MM.1S (cell line): ENCODE measurements at places on chromosomes 11 and 22.
A peak's percentile ranks its signal among the peaks of the same experiment; 100 is the strongest.

GRCh38 chr22:22896601-22897000 lies 9.0 kb downstream of the IGLL5 start:
- DNase-seq = no peak

DNA sequence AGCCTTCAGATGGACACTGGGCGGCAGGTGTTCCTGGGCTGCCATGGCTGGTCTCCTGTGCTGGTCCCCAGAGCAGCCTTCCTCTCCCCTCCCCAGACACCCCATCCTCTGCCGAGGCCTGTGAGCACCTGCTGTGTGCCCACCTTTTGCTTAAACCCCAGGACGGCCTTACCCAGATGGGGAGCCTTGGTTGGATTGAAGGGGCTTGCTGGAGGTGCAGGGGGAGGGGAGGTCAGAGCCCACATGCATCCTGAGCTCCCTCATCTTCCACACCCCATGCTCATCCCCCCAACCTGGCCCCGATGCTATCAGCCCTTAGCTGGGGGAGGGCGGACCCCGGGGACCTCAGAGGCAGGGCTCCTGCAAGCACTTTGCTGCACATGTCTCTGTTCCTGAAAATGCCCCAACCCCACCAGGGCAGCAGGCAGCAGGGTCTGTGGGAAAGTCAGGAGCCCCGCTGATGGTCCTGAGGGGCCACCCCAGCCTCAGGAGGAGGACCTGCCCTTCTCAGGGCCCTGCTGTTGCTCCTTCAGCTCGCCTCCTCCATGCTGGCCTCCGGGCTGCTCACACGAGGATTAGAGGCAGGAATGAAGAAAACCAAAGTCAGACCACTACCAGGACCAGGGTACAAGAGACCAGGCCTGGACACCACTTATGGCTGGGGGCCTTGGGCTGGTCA lies 41.6 kb upstream of the CCDC188 start:
- DNase-seq = no peak

- DNase-seq = no peak
Observed at GRCh38 chr11:69195824-69196782, 40.4 kb downstream of the SMIM38 start.

DNA sequence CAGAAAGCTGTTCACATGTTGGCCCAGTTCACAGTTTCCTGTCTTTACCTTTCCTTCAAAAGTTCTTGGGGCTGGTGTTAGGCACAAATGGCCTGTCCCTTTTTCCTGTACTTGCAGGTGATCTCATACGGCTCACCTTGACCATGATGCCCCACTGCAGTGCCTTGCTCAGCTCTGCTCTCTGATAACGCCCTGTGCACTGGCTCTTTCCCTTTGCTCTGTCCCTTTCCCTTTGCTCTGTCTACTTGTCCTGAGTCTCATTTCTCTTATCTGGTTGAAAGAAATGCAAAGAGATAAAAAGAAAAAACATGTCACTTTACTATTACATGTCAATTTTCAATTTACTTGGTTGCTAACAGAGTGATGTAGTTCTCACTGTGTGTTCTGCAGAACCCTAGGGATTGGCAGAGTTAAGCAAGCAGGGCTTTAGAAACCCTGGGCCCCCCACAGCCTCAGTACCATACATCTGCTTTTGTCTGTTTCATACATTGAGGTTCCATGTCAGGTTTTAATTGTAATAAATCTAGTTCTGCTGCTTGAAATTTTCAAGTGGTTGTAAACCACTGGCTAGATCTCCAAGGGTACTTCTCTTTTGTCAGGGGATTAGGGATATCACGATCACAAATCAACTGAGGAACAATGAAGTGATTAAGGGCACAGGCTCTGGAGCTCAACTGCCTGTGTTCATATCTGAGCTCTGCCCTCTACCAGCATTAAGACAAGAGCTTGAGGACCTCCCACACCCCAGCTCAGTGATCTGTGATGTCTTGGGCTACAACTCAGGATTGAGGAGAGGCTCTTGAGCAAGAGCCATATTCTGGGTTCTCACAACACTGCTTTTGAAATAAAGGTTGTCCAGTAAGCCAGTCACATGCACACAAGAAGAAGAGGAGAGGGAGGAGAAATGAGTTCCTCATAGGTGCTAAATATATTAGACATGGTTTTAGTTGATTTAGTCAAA lies 16.3 kb upstream of the SORL1 start:
- no peak for DNase-seq

DNA sequence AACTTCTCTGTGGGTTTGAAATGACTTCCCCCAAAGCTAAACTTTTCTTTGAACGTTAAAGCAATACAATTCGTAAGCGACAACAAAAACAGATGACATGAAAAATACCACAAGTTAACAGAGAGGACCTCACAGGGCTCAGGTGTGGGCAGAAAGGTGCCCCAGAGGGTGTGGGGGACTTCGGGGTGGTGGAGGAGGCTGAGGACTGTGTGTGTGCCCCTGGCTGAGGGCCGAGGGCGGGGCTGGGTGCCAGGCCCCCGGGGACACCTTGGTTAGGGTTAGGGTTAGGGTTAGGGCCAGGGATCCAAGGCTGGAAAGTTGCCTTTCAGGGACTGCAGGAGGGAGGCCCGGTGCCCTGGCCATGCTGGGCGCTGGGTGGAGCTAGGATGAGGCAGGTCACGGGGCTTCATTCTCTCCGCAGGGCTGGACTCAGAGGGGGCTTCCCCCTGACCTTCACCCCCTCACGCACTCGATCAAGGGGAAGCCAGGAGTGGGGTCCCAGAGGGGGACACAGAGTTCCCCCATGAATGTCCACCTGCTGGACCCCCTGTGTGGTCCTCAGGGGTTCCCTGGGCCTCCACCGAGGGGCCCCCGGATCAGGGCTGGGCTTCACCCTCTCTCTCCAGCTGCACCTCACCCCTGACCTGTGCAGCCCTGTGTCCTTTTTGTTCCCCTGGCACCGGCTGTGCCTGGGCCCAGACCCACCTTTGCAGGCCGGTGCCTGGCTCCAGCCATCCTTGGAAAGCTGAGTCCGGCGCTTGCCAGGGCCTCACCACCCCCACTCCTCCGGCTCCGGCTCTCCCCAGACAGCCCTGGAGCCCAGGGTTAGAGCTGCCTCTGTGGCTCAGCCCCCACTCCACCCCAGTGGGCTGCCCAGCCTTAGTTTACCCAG lies 7.0 kb downstream of the TNNI2 start:
- DNase-seq = no peak

DNA sequence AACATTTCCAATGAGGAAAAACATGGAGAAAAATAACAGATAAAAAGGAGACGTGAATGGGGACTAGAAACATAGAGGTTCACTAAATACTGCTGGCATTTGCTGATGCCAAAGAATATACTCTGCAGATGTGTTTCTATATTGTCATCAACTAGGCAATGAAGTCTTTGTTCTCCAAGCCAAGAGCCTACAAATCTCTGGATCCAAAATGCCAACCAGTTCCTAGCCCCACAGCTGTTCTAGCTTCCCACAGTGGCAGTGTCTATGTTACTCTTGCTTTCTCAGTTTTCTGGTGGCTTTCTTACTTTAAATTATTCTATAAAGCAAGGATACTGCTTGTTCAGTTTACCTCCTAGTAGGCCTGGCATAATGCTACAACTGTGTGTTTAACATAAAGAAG lies 977.9 kb upstream of the CCDC90B start:
- DNase-seq = no peak

GRCh38 chr22:24950272-24950902 lies 2.1 kb upstream of the KIAA1671 start:
- DNase-seq = no peak

GRCh38 chr22:30046716-30047363 lies 33.4 kb upstream of the HORMAD2 start:
- no peak for DNase-seq

DNA sequence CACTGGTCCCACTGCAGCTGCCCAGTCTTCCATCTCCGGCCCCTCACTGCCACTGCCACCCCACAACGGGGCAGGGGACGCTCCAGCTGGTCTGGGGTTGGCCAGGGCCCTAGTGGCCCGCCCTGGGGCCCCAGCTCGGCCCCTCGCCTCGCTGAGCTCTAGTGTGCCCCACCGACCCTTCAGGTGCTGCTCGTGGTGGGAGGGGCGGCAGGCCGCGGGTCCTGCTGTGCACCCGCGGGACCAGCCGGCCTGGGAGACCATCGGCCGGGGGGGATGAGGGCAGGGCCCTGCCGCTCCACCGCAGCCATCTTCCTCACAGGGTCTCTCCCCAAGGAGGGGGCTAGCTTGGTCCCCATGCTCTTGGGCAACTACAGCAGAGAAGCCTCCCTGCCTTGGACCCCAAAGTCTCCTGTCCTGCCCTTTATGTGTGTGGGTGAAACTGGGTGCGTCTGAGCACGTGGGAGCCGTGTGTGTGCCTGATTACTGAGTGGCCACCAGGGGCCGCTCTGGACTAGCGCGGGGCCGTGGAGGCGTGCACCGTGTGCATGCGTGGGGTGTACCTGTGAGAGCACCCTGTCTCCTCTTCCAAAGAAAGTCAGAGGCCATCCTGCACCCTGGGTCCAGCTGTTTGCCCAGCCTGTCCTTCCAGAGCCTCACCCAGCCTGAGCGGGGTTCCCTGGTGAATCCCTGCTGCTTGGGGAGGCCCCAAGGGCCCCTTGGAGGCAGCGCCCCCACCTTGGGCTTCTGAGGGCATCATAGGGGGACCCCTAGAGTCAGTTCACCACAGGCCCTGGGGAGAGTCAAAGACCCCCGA lies 6.0 kb upstream of the ACR start:
- DNase-seq = peak; percentile 68

- peak; percentile 84 for DNase-seq
Observed at GRCh38 chr11:34358728-34359547, 1.1 kb upstream of the ABTB2 start.

- no peak for DNase-seq
Observed at GRCh38 chr22:30000566-30000965, 79.7 kb upstream of the HORMAD2 start.

DNA sequence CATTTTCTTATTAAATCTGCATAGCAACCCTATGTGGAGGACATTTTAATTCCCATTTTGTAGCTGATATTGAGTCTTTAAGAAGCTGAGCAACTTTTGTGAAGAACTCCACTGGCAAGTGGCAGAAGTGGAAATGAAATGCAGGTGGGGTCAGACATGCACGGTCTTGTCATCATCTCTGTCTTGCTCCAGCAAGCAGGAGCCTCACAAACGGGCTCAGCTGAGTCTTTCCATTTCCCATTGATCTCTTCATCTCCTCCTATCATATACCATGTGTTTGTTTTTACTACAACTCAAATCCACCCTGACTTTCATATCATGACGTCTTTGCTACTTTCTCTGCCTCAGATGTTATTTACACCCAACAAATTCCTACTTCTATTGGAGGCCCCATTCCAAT lies 97.9 kb upstream of the TENM4 start:
- DNase-seq = no peak

DNA sequence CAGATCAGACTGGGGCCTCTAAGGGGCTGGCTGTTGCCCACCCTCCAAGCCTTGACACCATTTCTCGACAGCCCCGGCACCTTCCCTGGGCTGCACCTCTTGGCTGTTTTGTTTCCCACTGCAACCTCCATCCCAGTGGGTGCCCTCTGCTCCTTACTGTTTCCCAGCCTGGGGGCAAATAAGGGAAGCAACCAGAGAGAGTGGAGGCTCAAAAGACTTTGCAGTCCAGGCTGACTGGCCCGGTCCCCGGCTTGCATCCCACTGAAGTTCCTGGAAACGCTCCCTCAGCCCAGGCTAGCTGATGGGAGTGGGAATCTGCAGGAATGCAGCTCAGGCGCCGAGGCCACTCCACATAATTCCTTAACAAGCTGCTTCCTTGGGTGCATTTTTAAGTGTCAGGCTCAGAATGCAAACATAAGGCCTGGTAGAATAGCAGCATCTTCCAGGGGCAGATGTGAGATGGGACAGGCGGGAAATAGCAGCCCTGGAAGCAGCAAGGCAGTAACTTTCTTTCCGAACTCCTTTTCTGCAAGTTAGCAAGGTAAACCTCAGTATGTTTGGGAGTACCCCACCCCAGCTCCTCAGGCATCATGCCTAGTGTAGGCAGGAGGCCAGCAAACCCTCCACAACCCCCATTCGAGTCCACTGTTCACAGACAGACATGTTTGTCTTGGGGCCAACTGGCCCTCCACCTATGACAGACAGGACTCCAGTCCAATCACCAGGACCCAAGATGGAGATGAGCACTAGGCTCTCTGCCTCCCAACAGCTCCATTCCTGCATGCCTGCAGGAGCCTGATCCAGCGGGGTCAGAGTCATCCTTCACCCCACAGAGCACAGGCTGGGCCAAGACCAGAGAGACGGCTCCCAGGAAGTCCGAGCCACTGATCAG lies 39.3 kb downstream of the RPL27A start:
- no peak for DNase-seq

DNA sequence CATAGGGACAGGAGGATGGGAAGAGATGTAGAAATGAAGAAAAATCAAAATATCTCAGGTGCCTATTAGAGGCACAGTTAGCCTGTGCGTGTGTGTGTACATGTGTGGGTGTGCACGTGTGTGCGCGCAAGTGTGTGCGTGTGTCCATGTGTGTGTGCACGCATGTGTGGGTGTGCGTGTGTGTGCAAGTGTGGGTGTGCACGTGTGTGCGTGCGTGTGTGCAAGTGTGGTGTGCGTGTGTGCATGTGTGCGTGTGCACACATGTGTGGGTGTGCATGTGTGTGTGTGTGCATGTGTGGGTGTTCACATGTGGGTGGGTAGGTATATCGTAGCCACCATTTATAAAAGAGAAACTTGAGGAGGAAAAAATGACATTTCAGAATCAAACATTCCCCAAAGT lies 9.4 kb downstream of the CRYBB2 start:
- DNase-seq = no peak

GRCh38 chr11:99934008-99934407 lies 753.1 kb upstream of the ARHGAP42 start:
- DNase-seq = no peak

DNA sequence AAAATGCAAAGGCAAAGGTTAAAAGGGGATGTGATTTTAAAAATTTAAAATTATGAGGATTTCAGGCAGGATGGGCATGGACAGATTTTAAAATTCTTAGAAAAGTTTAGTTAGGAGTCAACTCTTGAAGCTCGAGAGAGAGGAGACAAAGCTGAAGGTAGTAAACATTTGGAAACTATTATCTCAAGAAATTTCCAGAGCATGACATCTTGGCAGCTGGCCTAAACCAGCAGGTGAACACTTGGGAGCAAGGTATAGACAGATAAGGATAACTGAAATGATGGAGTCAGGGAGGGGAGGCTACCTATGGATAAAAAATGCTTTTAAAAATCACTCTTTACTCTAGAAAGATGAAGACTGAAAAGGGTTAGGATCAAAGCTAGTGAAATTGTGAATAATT lies 13.7 kb downstream of the POU2AF3 start:
- no peak for DNase-seq
